ENCODE measurements at places on chromosomes 6 and 20.

DNA sequence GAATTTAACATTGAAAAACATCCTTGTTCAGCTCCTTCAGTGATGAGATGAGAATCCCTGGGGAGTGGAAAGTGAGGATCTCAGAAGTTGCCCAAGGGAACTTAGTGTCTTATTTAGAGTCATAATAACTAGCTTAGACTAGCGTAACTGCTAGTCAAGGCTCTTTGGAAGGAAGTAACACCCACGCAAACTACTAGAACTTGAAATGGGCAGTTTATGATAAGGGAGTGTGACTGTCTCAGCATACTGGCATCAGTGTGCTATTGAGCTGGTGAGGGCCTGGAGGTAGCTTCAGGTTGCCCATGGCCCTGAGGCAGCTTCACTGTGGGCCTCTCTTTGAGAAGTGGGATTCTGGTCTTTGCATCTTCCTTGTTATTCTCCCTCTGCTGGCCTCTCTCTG, 40.1 kb downstream of the SLX4IP start:
- DNase-seq, result no peak
- no peaks in the 10 kb centered on the region for H3K36me3 ChIP-seq

GRCh38 chr20:32544260-32544722, 40.8 kb downstream of the NOL4L start:
- H3K4me1 ChIP-seq, result peaks cover 14% of the 10 kb centered on the region
- no peak overlapping the region for H3K4me3 ChIP-seq
- H3K27ac ChIP-seq, result no peak overlapping the region
- no peaks in the 10 kb centered on the region for H3K36me3 ChIP-seq
- DNase-seq, result no peak
- H3K27me3 ChIP-seq, result no peaks in the 10 kb centered on the region

DNA sequence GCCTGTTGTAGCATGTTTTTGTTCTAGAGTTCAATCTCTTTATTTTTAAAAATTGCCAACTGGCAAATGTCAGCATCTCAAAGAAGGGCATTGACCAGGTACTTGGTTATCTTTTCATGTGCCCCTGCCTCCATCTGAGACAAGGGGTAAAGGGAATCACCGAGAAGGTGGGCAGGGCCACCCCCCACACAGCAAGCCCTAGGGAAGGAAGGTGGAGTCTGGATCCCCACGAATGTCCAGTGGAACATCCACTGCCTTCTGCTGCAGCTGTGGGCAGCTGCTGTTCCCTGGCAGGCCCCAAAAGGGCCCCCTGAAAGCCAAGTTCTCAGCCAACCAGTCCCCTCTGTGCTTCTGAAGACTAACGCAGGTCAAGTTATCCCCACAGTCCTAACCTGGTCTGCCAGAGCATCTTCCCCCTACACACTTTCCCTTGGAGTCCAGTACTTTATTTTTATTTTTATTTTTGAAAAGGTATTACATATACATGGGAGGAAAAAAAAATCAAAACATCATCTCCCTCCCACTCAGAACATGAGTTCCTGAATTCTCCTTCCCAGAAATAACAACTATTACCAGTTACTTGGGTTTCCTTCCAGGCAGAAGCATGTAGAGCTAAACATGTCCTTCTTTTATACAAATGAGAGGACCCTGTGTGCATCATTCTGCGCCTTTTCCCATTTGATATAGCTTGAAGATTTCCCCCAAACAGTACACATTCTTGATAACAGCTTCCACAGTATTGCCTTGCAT, 253.7 kb downstream of the MAFB start:
- no peak overlapping the region for H3K4me3 ChIP-seq
- no peak for DNase-seq
- no peaks in the 10 kb centered on the region for H3K27me3 ChIP-seq
- H3K4me1 ChIP-seq, result no peaks in the 10 kb centered on the region
- H3K36me3 ChIP-seq, result no peaks in the 10 kb centered on the region

DNA sequence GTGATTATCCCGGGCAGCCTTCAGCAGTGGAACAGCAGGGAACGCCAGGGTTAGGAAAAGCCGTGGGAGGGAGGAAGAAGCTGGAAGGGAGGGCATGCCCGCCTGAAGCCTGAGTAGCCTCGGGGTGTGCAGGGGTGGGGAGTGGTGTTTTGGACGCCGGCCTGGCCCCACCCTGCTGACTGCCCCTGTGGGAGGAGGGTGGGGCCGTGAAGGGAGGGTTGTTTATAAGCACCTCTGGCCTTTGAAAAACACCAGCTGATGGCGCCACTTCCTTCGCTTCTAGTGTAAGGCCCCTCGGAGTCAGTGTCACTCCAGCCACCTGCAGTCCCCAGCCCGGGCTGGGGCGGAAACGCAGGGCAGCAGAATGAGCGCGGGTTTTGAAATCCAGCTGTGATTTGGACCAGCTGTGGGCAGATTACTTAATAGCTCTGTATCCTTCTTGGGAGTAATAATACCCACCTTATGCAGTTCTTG, 52.8 kb upstream of the BMP6 start:
- peak; percentile 52 for DNase-seq
- H3K4me3 ChIP-seq, result no peak overlapping the region
- no peaks in the 10 kb centered on the region for H3K27me3 ChIP-seq
- no peaks in the 10 kb centered on the region for H3K36me3 ChIP-seq
- H3K27ac ChIP-seq, result no peak overlapping the region
- H3K4me1 ChIP-seq, result no peaks in the 10 kb centered on the region

DNA sequence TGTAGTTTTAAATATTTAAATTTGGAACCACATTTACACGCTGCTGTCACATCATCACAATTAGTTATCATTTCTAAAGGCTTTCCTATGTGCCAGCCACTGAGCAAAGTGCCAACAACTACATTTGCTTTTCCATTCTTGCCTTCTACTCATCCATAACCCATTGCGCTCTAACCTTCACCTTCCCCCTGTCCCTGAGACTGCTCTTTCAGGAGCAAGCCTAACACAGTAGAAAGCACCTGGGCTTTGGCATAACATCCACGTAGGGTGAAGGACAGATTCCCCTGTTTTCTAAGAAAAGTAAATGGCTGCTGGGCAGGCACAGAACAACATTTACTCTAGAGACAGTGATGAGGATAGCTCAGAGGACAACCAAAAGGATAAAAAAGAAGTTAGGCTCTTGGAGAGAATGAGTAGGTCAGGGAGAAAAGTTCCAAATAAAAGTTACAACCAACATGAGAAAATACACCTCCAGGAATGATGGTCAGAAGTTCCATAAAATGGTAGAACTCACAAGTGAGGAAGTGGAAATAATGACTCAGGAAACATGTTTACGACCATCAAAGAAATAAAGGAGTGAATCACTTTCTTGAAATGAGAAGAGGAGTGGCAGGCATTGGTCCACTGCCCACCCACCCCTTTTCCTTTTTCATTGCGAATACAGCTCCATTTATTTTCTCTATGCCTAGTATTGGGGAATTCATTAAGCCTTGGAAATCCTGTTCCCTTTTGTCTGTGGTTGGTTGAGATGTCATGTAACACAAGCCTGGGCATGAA, 77.2 kb downstream of the PFDN4 start:
- DNase-seq, result no peak
- H3K4me1 ChIP-seq, result no peaks in the 10 kb centered on the region
- H3K27ac ChIP-seq, result no peak overlapping the region
- H3K27me3 ChIP-seq, result no peaks in the 10 kb centered on the region
- no peak overlapping the region for H3K4me3 ChIP-seq

GRCh38 chr20:63087236-63087871, 80.6 kb upstream of the BHLHE23 start:
- H3K36me3 ChIP-seq, result no peaks in the 10 kb centered on the region
- H3K27ac ChIP-seq, result no peak overlapping the region
- DNase-seq, result no peak
- H3K4me3 ChIP-seq, result no peak overlapping the region

Data from cardiac muscle cell (in vitro differentiated cells and primary cell).